ENCODE measurements at places on chromosomes 16 and 17.

- DNase-seq, result no peak
Measured at GRCh38 chr16:70700101-70701020, 14.5 kb upstream of the MTSS2 start.

DNA sequence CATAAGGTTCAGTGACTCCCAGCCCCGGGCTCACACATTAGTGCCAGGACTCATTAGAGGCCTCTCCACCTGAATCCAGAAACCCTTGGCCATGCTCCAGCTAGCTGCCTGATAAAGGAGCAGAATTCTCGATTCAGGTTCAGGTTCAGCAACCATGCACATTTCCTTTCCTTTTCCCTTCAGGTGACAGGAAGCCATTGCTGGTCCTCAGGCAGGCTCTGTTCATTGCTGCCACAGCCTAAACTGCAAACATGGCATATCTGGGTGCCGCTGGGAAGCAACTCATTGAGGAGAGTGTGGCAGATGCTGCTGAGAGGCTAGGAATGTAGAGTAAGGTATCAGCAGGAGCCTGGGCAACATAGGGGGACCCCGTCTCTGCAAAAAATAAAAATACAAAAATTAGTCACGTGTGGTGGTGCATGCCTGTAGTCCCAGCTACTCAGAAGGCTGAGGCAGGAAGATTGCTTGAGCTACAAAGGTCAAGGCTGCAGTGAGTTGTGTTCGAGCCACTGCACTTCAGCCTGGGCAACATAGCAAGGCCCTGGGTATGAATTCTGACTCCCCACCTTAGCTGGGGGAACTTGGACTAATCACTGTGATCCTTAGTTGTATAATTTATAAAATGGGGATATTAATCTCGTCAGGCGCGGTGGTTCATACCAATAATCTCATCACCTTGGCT is 28.7 kb downstream of the ARL4D start:
- DNase-seq, result no peak

GRCh38 chr17:65531256-65532100 is 30.0 kb downstream of the AXIN2 start:
- no peak for DNase-seq

- DNase-seq, result no peak
Measured at GRCh38 chr17:1617620-1618174, 10.9 kb downstream of the SLC43A2 start.

- DNase-seq, result no peak
Measured at GRCh38 chr17:32323811-32324491, 18.0 kb downstream of the C17orf75 start.

- DNase-seq, result no peak
Measured at GRCh38 chr16:21645261-21645721, 7.1 kb downstream of the IGSF6 start.

DNA sequence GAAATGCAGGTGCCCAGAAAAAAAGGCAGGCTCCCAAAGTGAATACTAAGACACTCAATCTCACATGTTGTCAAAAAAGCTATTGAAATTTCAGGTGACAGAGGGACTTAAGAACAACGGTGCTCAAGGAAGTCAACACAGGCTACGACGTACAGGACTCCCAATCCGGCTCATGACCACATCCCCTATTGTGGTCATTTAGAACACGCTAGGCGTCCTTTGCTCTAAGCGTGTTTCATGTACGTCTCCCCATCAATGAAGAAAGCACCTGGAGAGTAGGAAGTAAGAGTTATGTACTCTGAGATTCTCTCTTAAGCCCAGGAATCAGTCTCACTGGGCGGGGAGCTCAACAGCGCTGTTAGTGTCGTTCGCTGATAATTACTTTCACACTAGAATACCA is 94.1 kb downstream of the MRM3 start:
- DNase-seq, result no peak

DNA sequence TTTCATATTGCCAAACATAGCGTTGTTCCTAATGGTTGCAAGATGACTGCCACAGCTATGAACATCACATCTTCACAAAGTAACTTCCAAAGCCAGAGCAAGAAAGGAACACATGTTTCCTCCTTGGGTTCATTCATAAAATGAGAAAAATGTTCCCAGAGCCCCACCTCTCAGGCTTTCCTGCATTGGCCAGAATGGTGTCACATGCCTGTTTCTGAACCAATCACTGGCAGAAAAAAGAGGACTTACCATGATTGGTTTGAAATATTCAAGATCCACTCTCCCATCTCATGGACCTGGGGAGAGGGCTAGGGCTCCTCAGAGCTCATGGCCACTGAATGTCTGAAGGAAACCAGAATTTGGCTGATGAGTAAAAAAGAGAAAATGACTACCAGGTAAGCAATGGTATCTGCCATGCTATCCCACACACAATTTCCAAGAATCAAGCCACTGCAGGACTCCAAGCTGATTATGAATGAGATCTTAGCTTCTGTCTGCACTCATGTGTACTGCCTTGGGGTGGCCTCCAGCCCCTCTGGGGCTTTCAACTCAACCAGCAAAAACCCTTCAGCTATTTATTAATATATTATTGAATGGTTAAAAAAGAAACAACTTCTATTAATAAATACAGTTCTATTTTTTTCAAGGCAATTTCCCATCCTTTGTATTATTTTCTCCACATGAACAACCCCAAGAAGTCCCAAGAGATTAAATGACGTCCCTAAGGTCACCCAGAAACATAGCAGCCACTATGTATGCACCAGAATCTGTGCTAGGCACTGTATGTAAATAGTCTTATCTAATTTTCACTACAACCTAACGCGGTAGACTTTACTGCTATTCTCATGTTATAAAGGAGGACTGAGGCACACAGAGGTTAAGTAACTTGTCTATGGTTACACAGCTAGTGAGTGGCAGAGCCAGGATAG is 61.4 kb upstream of the TMC5 start:
- DNase-seq, result no peak

- no peak for DNase-seq
Measured at GRCh38 chr17:82598256-82599119, 49.8 kb downstream of the WDR45B start.

GRCh38 chr16:5526826-5527225 is 429.2 kb upstream of the EEF2KMT start:
- no peak for DNase-seq

- no peak for DNase-seq
Measured at GRCh38 chr16:24170407-24170806, 85.7 kb upstream of the CACNG3 start.

GRCh38 chr16:75459691-75460090 is 4.8 kb downstream of the TMEM170A start:
- DNase-seq, result no peak

DNA sequence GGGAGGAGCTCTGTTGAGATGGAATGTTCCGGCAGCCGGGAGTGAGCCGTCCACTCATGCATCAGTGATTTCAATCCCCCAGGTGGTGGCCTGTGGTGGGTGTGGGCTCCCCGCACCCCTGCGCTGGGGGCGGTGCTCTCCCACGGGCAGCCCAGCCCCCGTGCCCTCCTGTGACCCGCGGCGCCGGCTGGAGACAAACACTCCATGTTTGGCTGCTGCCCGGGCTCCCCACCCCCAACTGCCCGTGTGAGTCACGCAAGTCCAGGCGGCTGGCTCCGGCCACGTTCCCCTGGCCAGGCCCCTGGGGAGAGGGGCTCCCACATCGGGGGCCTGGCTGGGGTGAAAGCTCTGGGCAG is 29.4 kb downstream of the CACNA1H start:
- no peak for DNase-seq

DNA sequence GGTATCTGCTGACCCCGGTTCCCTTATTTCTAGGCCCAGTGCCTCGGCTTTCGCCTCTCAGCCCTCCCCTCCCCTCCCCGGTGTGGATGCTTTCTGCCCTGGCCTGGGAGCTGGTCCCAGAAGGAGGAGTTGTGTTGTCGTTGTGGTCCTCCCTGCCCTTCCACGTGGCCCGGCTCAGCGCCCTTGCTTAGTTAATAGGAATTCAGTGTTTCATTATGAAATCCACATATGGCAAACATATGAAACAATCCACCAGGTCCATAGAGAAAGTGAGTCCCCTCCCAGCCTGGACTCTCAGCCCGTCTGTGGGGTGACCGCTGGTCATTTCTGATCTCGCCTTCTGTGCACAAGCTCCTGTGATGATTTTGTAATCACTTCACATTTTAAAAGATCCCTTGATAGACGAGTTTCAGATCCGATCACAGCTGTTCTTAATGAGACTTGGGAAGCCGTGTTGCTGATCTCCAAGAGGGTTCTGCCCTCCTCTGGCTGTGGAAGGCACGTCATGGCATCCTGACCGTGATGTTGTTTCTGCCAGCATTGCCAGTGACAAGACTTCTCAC is 112.1 kb downstream of the BANP start:
- no peak for DNase-seq

DNA sequence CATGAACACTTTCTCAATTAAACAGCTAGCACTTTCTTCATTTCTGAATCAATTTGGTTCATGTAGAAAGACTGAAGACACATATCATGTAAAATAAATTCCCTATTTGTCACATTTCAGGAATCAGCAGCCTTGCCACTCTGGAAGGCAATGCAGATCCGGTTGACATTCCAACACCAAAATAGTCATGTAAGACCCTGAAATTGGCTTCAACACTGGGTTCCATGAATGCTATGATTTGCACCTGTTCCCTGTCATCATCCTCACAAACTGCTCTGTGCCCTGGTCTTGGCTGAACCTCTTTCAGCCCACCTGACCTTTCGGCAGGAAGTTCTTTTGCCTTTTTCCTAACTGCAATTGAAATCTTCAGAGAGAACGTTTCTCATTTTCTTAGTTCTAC is 156.9 kb downstream of the CDH8 start:
- no peak for DNase-seq

- no peak for DNase-seq
Measured at GRCh38 chr17:64632194-64632593, 29.9 kb downstream of the SMURF2 start.

GRCh38 chr17:77572851-77573250 is 385.7 kb upstream of the TNRC6C start:
- no peak for DNase-seq

- DNase-seq, result no peak
Measured at GRCh38 chr17:640436-640835, 74.2 kb downstream of the VPS53 start.

DNA sequence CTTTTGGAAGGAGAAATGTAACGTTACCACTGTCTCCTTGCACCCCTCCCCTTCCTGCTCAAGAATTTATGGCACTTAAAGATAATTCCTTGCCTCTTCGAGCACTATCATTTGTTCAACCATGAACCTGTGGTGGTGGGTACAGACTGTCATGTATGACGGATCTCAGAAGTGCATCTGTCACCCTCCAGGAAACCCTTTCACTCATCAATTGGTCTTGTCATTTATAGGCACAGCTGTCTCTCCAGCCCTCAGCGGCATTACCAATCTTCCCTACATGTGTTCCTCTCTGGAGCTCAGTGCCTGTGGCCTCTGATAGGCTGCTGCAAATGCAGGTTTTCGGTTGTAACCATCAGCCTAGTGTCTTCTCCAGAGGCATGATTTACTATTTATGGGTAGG is 15.0 kb downstream of the CNTNAP4 start:
- DNase-seq, result no peak

- no peak for DNase-seq
Measured at GRCh38 chr16:88971371-88972097, 5.5 kb downstream of the CBFA2T3 start.

DNA sequence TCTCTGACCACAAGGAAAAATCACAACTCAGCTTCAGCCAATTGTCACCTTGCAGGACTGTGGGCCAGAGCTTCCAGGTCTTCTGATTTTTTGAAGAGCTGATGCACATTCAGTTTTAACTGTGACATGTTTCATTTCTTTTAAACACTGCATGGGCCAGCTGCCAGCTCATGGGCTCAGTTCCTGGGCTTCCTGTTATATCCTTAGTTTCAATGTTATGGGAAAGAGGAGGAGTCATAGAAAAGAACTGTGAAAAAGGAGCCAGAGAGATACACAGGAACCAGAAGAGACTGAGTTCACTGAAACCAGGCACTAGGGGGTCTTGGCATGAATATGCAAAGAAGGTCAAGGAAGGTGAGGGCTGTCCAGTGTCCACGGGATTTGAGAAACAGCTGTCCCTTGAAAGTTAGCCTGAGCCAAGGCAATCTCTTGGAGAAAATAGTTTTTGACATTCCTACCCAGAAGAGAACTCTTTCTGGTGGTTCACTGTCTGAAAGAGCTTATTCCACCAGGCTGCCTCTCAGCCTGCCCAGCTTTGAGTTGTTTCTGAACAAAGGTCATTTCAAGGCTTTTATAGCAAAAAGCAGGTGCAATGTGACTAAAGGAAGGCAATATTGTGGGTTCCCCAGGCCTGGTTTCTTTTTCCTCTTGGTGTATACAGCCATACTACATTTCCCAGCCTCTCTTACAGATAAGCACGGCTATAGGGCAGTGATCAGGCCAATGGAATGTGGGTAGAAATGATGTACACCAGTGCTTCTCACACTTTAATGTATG is 10.5 kb downstream of the PDILT start:
- no peak for DNase-seq

DNA sequence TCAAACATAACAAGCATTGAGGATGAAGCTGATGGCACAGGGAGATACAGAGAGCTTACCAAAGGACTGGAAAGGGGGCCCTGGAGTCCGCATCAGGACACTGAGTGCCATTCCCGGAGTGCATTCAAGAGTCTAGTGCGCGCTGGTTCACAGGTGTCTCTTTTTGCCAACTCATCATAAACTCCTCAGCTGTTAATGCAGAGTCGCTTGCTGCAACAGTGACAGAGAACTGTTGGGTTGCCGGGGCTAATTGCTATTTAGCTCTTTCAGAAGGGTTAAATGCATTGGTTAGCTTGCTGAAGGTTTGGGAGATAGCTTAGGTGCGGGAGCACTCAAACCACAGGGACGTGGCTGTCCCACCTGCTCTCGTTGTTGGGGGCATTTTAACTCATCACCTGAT is 1091.6 kb upstream of the EEF2KMT start:
- no peak for DNase-seq

DNA sequence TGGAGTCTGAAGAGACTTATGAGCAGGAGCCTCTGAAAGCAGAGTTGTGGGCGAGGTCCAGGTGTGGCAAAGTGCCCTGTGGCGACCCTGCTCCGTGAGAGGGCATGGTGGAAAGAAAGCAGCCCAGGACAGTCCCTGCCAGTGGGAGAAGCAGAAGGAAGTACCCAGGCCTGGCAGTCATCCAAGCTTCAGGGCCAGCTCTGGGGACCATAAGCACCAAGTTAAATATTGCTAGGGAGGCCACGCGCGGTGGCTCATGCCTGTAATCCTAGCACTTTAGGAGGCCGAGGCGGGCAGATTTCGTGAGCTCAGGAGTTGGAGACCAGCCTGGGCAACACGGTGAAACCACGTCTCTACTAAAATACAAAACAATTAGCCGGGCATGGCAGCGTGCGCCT is 4.9 kb upstream of the ASGR1 start:
- no peak for DNase-seq

- DNase-seq, result no peak
Measured at GRCh38 chr16:78998879-78999278, 601.7 kb downstream of the MAF start.
